ENCODE measurements at places on chromosomes 6 and 20.

- no peak for DNase-seq
These were observed 111.8 kb upstream of the QKI start for GRCh38 chr6:163302747-163303146.

DNA sequence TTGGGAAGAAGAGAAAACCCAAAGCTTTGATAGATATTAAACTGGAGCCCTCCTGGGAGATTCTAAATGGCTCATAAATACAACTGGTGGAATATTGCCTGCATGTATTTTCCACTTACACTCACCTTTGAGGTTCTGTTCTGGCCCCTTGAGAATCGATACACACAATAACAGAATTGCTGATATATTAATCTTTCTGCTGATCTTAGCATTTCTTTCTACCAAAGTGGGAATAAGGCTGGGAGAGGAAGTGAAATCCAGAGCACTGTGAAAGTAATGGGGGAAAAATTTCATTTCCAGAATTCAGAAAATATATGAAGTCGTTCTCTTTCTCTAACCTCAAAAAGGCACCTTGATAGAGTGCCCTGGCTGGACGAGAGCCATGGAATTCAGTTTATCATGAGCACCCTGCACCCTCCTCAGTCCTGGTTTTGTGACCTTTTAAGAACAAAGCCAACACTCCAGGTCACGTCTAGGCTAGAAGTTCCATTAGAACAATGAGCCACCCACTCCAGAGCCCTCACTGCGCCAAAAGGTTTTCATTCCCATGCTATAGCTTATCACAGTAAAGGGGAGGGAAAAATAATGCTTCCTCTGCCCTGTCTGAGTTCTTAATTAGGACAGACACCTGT lies 244.5 kb downstream of the CD83 start:
- DNase-seq = no peak

- DNase-seq = no peak
These were observed 33.2 kb downstream of the ANKS1A start for GRCh38 chr6:34922177-34922663.

- DNase-seq = no peak
These were observed 1.1 kb upstream of the OVOL2 start for GRCh38 chr20:18058661-18059467.

GRCh38 chr6:25186919-25187318 lies 92.3 kb upstream of the CARMIL1 start:
- no peak for DNase-seq

DNA sequence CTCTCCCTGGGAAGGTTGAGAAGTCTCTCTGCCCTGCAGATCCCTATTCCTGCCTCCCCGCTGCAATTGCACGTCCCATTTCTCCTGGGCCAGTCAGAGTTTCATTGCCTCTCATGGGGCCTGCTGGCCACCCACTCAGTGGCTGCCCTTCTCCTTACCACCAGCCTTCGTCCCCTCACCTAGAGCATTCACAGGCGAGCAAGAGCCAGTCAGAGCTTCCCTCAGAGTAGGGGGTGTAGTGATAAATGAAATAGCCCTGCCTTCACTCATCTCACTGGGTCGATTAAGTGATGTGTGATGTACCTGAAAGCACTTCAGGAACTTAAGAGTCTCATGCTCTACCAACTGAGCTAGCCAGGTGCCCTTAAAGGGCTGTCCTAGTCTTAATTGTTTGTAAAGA lies 52.0 kb upstream of the FANCE start:
- no peak for DNase-seq

GRCh38 chr6:125220712-125221111 lies 67.1 kb downstream of the TPD52L1 start:
- DNase-seq = no peak

GRCh38 chr20:3312940-3313682 lies 74.1 kb upstream of the SLC4A11 start:
- DNase-seq = no peak

GRCh38 chr6:3527651-3527977 lies 70.8 kb upstream of the SLC22A23 start:
- no peak for DNase-seq

DNA sequence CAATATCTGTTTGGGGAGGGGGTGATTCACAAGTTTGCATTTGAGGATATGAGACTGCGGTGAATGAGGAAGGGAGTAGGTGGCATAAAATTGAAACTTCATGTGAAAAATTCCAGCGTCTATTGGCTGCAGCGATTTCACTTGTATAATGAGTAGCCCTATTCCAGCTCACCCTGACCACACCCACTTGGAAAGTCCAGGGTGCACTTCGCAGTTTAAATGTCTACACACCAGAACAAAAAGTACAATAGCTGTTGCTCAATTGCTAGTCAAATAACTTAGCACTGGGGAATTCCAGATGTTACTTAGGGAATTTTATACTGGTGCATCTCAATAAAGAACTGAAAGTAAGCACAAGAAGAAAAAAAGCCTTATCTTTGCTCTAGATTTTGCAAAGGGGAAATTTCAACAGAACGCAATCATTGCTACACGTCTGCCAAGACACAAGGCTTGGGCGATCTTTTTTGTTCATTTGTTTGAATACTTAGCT lies 6.3 kb downstream of the TNFAIP3 start:
- no peak for DNase-seq

GRCh38 chr6:90386399-90387382 lies 90.0 kb upstream of the BACH2 start:
- no peak for DNase-seq

Measured in dorsolateral prefrontal cortex (tissue), 122 donors.